ENCODE measurements at places on chromosomes 5 and 9.

DNA sequence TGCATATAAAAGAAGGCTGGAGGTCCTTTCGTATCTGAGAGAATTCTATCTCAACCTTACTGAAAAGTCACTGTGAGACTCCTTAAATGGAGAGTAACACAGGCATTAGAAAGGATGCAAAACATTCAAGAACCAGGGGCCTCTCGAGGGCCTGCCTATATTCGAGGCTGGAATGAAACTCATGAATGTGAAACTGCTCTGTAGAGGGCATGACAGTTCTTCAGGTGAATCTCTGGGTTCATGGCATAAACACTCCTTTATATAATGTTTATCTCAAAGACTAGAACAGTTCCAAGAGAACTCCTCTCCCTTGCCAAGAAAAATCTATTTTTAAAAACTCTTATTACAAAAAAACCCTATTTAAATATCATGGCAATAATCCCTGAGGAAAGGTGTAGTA is 113.9 kb downstream of the SEC61B start:
- DNase-seq = no peak

DNA sequence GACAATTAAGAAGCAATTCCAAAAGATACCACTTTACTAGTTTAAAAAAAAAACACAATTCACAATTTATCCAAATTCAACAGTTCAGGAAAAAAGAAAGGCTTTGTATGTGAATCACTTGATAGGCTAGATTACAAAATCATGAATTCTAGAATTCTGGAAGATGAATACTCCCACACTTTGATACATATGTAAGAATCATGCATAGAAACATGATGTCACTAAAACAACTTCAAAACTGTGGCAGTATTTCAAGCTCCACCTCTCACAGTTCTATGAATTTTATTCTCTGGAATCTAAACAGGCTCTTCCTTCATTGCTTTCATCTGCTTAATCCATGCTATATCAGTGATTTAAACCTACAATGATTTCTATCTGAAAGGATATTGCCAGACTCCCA is 51.0 kb downstream of the GNAQ start:
- no peak for DNase-seq

DNA sequence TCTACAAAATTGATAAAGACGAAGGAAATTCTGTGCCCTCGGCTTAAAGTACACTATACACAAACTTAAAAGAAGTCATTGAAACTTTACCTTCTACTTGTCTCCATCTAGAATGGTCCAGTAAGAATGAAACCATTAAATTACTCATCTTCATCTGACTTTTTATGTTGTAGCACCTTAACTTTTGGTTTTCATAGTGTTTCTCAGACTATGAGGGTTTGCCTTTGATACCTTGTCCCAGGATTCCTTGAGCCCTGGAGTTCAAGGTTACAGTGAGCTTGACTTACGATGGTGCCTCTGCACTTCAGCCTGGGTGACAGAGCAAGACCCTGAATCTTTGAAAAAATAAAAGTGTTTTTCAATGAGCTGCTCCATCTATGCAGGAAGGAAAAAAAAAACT is 132.2 kb downstream of the CDC42SE2 start:
- DNase-seq = no peak

DNA sequence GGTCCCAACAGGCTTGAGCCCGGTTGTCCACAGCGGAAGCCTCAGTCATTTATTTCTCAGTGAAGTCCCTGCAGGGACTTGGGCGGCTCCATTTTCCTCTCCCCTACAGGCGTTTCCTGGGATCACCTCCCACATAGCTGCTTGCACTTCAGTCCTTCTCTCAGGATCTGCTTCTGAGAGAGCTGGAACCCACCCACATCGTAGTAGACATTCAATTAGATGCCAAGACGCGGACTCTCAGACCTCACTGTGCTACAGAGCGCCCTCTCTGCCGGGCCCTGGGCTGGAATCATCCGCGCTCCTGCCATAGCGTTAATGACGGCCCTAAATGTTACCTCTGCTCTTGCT is 54.0 kb upstream of the ROR2 start:
- DNase-seq = no peak

DNA sequence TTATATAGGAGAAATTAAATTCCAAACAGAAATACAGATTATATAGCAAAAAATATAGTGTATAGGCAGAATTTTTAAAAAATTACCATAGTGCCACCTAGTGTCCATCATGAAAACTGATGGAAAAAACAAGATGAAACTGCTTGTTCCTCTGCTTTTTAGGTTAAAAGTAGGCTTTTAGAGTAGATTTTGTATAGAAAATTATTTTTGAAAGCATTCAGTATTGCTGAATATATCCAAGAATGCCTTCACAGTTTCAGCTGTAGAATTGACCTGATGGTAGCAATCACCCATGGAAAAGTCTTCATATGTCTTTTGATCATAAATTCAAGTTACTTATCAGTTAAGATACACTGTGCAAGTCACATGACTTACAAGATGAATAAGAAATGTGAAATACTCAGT is 19.7 kb downstream of the RIOK2 start:
- DNase-seq = no peak

GRCh38 chr9:116572095-116572748 is 114.9 kb upstream of the TRIM32 start:
- peak; percentile 90 for DNase-seq

DNA sequence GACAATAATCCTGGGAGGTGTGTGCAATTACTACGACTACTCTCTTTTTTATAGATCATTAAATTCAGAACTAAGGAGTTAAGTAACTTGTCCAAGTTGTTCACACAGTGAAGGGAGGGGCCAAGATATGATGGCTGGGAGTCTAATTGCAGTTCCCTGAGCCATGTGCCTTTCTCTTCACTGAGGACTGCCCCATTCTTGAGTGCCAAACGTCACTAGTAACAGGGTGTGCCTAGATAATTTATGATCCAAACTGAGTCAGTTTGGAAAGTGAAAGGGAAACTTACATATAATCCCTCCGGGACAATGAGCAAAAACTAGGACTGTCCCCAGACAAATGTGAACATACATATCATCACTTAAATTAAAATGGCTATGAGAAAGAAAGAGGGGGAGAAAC is 20.2 kb downstream of the IL7R start:
- no peak for DNase-seq

DNA sequence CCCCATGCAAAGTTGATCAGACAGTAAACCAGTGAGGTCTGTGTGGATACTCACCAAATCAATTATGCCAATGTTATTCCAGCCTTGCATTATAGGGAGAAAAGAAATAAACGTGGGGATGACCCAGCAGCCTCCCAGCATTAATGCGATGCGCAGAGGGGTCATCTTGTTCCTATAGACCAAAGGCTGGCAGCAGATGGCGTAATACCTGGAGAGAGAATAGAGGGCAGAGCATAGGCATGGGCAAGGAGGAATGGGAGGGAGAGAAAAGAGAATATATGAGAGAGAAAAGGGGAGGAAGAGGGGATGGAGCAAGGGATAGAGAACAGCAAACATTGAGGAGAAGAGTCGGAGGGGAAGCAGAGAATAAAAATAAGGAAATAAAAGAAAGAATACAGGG is 131.2 kb downstream of the HTR4 start:
- DNase-seq = no peak

DNA sequence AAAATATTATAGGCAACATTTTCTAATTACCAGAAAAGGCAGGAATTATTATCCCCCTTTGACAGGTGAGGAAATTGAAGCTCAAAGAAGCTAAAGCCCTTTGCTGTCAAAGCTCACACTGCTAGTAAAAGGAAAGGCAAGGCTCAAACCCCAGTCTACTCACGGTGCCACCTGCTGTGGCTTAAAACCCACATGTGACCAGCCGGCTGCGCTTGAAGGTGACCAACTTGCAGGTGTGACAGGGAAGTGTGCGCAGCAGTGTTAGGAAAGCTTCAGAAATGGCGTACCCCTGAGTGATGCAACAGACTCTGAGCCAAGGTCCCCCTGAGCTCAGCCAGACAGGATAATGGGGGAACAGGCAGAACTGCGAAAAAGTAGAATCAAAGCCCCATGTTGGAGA is 45.2 kb downstream of the PAX5 start:
- no peak for DNase-seq

GRCh38 chr9:82920154-82920553 is 142.8 kb downstream of the RASEF start:
- no peak for DNase-seq

- DNase-seq = no peak
These were observed 1.5 kb upstream of the DEPDC1B start for GRCh38 chr5:60701321-60701968.

GRCh38 chr9:123957168-123957721 is 27.3 kb upstream of the DENND1A start:
- no peak for DNase-seq

DNA sequence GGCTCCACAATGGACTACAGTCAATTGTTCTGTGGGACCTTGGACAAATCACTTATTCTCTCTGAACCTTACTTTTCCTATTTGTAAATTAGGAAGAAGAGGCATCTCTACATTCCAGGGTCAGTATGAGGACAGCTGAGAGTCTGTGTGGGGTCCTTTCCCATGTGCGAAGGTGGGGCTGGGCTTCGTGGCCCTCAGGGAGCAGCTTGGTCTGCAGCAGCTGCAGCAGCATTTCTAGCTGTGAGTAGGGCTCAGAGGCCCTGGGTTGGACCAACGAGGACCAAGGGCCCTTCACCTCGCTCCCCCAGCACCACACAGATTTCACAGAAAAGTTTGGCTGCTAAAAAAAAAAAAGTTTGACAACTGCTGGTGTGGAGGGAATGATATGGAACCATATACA is 9.4 kb upstream of the DDX41 start:
- no peak for DNase-seq

GRCh38 chr9:89039104-89039465 is 47.8 kb downstream of the S1PR3 start:
- no peak for DNase-seq

- DNase-seq = no peak
These were observed 291.4 kb downstream of the FANCC start for GRCh38 chr9:95026148-95026524.
